ENCODE measurements at places on chromosomes 2 and 18.

DNA sequence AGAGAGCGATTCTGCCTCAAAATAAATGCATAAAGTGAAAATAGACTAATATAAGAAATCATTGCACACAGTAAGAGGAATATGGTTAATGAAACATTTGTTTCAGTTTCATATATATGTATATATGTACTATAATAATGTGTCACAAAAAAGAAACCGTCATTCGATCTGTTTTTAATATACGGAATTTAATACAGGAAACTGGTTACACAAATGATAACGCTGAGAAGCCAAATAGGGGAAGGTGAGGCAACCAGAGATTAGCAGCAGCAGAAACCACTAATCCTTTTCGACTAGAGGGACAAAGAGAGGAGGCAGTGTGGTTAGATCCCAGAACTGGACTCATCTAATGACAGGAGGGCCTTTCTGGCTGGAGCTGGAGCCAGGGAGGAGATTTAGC lies 64.2 kb upstream of the GREB1L start:
- no peak for DNase-seq

- DNase-seq: peak; percentile 84
These were observed 85.3 kb downstream of the CDC42EP3 start for GRCh38 chr2:37585982-37586621.

DNA sequence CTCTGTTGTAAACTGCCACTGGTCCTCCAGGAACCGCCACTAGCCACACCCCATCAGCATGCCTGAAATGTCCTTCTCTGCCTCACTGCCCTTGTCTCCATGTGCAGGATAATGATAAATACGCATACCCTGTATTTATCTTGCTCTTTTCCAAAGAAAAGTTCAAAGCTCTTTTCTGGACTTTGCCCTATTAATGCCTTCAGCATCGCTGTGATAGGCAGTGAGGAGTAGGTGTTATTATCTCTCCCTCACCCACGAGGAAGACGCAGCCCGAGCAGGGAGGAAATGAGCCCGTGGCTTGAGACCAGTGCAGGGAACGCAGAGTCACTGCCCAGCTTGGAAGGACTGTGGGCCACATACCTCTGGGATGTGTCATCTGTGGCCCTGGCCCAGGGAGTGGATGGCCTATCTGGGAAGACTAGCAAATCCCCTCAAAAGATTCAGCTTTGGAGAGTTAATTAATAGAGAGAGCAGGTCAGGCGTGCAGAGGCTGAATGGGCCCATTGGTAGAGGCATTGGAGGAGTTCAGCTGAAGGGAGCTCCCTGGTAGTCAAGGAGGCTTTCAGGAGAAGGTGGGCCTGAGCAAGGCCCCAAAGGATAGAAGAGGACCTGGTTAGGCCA lies 39.5 kb upstream of the MCFD2 start:
- DNase-seq: peak; percentile 89

DNA sequence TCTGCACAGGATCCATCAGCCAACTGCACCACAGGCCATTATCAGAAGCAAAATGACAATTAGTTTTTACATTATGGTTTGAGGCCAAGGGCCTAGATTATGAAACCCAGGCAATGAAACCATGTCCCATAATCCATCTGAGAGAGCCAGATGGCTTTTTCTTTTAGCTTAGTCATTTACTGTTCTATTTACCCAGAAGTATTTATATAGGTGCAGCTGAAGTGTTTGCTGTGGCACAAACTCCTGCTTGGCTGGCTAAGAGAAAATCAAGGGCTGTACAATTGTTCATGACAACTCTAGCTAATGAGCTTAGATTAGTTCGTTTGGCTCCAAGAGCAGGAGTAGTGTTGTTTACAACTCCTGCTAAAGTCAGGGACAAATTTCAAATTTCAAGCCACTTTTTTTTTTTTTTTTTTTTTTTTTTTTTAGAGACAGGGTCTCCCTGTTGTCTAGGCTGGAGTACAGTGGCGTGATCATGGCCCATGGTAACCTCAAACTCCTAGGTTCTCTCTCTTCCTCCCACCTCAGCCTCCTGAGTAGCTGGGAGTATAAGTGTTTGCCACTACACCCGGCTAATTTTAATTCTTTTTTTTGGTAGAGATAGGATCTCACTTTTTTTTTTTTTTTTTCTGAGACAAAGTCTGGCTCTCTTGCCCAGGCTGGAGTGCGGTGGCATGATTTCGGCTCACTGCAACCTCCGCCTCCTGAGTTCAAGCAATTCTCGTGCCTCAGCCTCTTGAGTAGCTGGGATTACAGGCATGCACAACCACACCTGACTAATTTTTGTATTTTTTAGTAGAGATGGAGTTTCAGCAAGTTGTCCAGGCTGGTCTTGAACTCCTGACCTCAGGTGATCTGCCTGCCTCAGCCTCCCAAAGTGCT lies 18.4 kb upstream of the REV1 start:
- DNase-seq: no peak

DNA sequence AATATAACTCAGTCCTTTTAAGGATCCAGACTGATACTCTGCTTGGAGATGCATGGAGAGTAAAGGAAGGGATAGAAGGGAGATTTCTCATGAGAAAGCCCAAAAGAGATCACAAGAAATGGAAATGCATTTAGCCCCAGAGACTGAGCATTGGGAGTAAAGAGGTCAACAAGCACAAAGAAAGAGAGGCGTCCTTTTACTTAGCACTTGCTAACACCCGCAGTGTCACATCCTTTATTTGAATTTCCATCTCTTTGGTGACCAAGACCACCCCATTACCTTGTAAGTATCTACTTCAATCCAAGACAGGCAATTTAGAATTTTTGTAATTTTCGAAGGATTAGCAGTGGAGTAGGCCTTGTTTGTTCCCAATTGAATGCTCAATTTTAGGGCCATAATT lies 111.8 kb upstream of the DCC start:
- DNase-seq: no peak

Measured in fibroblast of pulmonary artery (primary cell).